ENCODE measurements at places on chromosomes 11 and 22.
A peak's percentile ranks its signal among the peaks of the same experiment; 100 is the strongest.

DNA sequence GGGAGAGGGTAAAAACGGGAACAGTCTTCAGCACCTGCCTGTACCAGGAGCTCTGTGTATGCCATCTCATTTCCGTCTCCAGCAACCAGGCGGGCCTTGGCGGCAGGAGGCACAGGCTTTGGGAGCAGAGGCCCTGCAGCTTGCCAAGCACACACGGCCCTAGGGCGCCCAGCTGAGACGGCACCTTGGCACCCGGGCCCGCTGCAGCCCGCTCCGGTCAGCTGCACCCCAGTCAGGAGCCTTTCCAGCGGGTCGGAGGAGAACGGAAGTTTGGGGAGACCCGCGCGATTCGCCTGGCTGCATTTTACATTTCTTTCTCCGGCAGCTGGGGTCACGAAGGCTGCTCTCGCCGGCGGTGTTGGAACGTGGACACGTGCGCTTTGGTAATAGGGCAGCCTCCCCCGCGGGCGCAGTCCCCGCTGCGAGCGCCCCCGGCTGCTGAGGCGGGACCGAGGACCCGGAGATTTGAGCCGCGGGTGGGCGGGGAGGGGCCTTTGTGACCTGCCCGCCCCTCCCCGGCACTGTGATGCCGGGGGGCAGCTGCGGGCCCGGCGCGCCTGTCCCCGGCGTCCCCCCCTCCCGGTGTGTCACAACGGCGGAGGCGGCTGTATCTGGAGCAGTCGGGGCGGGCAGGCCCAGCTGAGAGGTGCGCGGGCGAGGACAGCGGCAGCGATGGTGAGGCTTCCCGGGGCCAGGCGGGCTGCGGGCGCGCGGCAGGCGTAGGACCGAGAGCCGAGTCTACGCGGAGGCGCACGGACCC lies at the start of gene TUBA8:
Gene TUBA8, plus strand, starts transcription at position 616 of the 760 bp plus-strand sequence. Its CDS starts 57 bp downstream, at position 673.
- DNase-seq = no peak

- DNase-seq = no peak
These were observed 1.5 kb upstream of the OR6X1 start for GRCh38 chr11:123755813-123756212.

DNA sequence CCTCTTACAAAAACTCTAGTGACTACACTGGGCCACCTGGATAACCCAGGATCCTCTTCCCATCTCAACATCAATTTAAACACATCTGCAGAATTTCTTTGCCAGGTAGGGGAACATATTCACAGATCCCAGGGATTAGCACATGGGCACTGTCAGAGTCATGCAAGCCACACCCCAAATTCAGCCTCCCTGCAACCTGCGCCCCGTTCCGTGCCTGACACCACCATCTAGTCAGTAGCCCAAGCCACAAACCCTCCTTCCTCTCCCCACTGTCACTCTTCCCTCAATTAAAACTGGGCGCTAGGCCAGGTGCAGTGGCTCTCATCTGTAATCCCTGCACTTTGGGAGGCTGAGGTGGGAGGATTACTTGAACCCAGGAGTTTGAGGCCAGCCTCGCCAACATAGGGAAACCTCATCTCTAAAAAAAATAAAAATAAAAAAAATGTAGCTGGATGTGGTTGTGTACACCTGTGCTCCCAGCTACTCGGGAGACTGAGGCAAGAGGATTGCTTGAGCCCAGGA lies 6.4 kb downstream of the FADD start:
- no peak for DNase-seq

DNA sequence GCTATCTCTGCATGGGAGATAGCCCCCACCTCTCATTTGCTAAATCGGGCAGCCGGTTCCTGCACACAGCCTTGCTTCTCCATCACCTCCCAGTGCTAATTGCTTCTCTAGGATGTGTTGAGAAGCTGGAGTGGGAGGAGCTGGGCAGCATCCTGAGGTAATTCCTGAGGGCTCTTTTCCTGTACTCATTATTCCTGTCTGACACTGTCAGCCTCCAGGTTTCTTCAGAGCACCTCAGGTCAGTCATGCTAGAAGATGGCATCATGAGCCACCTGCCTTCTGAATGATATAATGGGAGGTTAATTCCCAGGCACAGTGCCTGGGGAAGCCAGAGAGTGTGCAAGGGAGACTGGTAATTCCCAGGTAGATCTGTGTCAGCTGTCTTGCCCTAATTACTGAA lies 133.0 kb downstream of the RAB38 start:
- no peak for DNase-seq

GRCh38 chr11:8685820-8686219 lies 3.2 kb downstream of the RPL27A start:
- no peak for DNase-seq

DNA sequence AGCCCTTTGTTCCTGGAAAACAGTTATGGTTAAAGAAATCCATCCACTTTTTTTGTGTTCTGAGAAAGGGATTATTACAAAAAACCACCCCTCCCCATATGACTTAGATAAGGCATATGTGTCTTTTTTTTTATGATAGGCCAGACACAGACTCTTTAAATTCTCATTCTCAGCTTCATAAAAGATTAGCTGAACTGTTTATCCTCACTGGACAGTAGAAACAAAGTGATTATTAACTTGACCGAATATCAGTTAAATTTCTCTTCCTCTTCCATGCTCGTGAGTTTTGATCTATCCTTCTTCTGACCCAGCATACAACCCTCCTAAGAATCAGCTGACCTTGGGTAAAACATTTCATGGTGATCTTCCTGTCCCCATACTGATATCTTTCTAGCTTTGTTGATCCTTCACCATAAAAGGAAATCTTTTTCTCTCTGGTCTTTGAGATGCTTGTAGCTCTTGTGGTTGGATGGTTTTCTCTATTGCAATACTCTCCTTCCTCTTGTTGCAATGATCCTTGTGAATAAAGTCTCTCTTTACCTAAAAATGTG lies 26.2 kb downstream of the OR2AG2 start:
- DNase-seq = no peak

DNA sequence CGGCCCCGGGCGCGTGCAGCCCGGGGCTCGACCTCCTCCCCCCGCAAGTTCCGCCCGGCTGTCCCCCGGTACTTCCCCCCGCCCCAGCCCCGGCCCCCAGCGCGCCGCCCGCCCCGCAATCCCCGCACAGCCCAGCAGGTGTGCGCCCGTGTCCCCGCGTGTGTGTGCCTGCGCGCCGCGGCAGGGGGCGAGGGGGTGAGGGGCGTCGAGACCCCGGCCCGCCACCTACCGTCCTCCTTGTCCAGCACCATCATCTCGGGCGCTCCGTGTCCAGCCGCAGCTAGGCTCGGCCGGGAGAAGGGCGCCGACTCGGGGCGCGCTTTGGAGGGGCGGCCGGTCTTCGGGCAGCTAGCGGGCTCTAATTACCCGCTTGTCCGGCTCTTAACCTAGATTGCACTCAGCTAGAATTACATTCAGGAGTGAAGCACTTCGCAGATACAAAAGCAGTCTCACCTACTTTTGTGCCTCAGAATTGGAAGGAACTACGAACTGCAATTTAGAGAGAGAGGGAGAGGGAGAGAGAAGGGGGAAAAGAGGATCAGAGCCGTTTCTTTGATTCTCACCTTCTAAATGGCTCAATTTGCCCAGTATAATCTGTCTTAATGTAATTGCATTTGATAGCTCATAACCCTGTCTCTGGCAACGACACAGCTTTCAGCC lies 439 bp downstream of the LMO1 start:
- no peak for DNase-seq

DNA sequence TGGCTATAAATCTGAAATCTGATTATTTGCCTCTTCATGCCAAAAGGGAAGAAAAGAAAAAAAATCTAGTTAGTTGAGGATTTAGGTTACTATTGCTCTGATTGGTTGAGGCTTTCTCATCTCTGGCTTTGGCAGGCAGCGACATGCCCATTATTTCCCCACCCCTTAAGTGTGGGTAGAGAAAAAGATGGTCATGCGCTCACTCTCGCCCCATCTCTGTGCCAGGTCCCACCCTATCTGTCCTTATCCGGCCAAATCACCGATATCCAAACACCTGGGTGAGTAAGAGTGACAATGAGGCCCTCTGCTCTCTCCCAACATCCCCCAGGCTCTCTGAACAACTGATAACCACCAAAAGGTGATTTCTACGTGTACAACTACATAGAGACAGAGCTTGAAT lies 31.2 kb upstream of the SNX19 start:
- DNase-seq = no peak

DNA sequence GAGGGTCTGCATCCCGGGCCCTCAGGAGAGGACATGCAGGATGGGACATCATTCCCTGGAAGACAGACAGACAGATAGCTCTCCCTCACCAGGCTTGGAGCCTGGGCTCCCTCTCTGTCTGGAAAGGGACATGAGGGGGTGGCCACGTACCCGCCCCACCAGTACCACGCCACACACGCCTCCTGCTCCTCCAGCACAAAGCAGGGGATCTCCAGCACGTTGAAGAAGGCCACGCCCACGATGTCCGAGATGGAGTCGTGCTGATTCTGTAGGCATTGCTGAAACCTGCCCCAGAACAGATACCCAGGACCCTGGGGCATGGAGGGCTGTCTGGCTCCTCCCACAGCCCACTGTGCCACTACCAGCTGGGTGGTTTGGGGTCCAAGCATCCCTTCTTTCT lies 2.2 kb downstream of the PLA2G3 start:
- DNase-seq = no peak

DNA sequence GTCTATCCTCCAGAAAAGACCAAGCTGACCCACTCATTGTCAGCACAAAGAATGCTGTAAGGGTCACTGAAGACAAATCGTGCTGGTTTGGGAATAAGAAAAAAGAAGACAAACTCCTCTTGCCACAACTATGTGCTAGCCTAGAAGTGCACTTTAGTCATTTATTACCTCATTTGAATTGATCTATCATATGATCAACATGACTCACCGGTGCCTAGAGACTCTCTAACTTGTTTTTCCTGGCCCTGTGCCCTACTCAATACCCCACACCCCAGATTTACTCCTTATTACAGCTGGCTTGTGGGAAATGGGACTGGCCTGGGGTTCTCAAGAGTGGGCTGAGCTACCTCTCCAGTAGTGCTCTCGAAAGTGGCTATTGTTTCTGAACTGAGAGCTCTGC lies 35.9 kb upstream of the HORMAD2 start:
- no peak for DNase-seq

DNA sequence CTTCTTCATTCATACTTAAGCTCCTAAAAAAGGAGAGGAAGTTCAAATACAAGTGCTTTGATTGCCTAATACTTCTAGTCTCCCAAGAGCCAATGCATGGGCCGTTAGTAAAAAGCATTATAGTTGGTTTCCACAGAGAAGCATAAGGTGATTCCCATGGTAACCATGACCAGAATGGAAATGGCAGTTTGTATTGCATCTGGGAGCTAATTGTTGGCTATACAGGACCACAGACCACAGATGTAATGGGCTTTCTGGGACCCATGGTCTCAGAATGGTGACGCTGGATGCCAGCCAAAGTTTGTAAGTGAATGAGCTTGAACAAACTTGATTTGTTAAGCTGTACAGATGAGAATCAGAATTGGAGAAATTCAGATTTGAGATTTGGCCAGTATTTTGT lies 333.9 kb upstream of the C11orf87 start:
- DNase-seq = no peak

- DNase-seq = no peak
These were observed 32.2 kb downstream of the PARVA start for GRCh38 chr11:12409621-12410005.

GRCh38 chr11:94774345-94774744 lies 6.2 kb downstream of the AMOTL1 start:
- DNase-seq = no peak

GRCh38 chr11:63599211-63600122 lies 14.8 kb downstream of the PLAAT3 start:
- DNase-seq = no peak

GRCh38 chr22:38171927-38172831 lies 9.5 kb downstream of the PLA2G6 start:
- no peak for DNase-seq

- peak; percentile 59 for DNase-seq
These were observed 14.4 kb upstream of the LRP5 start for GRCh38 chr11:68297812-68298658.

GRCh38 chr11:41675205-41675604 lies 215.8 kb upstream of the LRRC4C start:
- no peak for DNase-seq

DNA sequence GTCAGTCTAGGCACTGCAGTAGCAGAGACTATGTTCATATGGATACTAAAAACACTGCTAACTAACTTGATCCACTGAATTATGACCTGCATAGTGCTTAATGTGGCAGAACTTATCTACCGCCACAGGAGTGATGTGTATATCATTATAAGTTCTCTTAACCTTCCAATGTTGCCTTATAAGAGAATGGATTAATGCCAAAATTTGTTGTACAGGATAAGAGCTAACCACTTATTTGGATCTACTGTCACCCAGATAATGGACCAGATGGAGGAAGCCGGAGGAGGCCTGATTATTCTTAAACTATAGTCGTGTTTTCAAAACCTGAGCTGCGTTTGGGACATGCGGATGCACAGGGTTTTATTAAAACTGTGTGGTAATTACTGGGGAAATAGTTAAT lies 1.9 kb upstream of the OR51B4 start:
- no peak for DNase-seq

- no peak for DNase-seq
These were observed 11.8 kb downstream of the BARX2 start for GRCh38 chr11:129387434-129387833.

- no peak for DNase-seq
These were observed 12.6 kb downstream of the SERPIND1 start for GRCh38 chr22:20786536-20786979.

DNA sequence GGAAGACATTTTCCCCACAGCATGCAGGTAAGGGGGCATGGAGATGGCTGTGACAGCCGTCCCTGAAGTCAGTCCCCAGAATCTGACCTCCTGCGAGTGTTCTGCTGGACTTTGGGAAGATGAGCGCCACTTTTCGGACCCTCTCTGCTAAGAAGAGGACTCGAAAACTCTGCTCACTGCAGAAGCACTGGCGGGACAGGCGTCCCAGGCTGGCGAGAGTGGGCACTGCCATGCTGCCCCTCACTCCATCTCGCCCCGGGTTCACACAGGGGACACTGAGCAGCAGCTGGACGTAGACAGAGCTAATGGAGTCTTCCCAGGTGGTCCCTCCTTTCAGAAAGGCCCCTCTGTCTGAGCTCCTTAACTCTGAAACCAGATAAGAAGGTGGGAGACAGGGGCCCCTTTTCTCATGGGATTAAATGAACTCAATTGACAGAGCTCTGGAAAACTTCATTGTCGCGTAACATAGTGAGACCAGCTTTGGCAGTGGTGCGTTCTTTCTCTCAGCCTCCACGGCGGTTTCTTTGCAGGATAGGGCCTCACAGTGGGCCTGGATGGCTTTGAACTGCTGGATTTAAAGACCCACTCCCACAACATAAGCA lies 4.8 kb downstream of the ADAMTS8 start:
- DNase-seq = no peak

DNA sequence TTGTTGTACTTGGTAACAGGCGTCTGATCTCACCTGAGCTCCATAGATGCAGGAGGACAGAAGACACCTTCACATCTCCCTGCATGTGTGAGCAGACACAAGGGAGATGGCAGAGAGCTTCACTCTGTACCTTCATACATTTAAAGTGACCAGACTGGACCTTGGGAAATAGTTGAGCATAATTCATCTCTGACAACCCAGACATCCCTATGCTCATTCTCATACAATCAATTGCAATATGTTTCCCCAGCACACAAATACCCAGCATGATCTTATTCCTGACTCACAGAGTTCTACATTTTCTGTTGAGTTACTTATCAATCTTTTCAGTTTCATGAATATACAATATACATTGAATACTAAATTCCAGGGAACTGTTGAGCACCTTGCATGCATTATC lies 488.2 kb upstream of the API5 start:
- no peak for DNase-seq
